ENCODE measurements at places on chromosomes 11 and 22.

DNA sequence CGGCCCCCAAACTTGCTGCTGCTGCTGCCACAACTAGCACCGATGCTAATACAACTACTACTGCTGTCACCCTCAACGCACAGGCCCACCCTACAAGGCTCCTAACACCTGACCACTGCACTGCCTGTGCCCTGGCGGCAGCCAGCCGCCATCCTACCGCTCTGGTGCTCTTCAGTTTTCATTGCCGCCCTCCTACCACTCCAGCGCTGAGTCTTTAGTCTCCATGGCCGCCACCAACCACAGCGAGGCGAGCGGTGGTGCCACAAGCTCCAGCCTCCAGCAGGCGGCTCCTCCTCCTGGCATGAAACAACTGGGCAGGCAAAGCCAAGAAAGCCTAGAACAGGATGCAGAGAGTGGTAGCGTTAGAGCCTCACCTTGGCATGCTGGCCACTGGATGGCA is 5.0 kb upstream of the RFPL3 start:
- DNase-seq, result no peak

DNA sequence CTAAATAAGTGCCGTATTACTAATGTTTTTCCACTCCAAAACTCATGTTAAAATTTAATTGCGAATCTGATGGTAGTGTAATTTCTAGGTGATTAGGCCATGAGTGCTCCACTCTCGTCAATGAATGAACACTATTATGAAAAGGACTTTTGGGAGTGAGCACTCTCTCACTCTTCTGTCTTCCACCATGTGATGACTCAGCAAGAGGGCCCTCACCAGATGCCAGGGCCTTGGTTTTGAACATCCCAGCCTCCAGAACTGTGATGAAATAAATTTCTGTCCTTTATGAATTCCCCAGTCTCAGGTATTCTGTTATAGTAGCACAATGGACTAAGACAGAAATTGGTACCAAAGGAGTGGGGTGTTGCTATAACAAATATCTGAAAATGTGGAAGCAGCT is 8.1 kb downstream of the JRKL start:
- DNase-seq, result no peak

GRCh38 chr11:117319214-117319840 is 3.3 kb upstream of the BACE1 start:
- no peak for DNase-seq

GRCh38 chr11:128481135-128481534 is 106.2 kb downstream of the ETS1 start:
- no peak for DNase-seq

DNA sequence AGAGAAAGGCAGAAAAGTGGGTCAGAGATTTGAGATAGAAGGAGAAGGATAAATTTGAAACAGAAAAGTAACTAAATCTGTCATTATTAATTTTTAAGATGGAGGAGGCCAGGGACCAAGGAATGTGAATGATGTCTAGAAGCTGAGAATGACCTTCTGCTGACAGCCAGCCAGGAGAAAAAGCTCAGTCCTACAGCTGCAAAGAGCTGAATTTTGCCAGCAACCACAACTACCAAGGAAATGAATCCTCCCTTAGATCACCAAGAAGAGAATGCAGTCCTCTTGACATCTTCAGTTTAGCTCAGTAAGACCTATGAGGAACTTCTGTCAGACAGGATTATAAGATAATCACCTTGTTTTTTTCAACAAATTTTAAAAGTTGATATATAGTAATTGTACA is 538.2 kb downstream of the LRRC4C start:
- no peak for DNase-seq

GRCh38 chr11:123413636-123414035 is 16.4 kb upstream of the GRAMD1B start:
- DNase-seq, result no peak

DNA sequence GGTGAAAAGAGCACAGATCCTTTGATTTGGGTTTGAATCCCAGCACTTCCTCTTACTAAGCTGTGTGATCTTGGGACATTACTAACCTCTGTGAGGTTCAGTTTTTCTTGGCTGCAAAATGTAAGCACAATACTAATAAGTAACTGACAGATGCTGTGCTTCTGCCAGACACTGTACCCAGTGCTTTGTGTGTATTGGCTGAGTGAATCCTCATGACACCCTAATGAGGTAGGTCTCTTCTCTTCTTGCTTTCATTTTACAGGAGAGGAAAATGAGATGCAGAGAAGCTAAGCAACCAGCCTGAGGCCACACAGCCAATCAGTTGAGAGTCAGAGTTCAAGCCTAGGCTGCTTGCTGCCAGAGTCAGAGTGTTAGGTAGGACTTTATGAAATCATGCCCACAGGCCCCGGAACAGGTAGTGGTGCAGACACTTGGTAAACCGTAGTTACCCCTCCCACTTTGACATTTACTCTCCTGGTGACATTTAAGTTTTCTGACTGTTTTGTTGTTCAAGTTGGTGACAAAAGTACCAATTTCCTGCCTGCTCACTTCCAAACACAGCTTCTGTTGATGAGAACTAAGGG is 21.2 kb downstream of the PTPRJ start:
- DNase-seq, result peak; percentile 94

DNA sequence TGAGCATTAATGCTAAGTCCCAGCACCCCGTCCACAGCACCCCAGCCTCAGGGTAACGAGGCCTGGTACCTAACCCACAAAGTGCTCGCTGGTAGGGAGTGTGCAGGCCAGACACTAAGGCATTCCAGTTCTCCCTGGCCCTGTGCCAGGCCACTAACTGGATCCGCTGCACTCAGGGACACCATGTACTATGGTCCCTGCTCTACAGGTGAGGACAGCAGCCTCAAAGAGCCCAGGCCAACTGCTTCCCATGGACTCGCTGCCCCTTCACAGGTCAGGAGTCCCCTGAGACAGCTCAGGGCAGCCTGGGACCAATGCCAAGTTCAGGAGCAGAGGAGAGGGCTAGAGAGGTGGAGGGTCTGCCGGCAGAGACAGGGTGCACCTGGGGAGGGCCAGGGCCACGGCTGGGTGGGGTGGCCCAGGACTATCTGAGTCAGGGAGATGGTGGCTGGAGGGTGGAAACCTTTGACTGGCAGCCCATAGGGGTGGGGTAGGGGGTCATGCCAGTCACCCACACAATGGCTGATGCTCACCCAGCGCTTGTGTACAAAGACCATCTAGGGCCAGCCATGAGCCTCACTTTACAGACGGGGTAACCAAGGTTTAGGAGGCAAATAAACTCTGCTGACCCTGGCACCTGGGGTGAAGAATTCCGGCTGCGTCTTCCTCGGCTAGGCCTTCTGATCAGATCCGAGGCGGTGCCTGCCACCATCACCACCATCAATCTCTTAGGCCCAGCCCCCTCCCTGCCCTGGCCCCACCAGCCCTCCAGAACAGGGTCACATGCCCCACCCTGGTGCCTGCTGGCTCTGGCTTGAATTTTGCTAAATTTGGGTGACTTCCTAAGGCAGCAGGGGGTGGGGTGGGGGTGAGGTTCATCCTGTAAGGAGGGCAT is 5.6 kb downstream of the OSBPL5 start:
- no peak for DNase-seq

GRCh38 chr11:105023003-105023402 is at the start of gene CASP5:
CASP5 (minus strand) TSS chr11:105023168; CDS start chr11:105023136, 32 bp downstream.
- no peak for DNase-seq

DNA sequence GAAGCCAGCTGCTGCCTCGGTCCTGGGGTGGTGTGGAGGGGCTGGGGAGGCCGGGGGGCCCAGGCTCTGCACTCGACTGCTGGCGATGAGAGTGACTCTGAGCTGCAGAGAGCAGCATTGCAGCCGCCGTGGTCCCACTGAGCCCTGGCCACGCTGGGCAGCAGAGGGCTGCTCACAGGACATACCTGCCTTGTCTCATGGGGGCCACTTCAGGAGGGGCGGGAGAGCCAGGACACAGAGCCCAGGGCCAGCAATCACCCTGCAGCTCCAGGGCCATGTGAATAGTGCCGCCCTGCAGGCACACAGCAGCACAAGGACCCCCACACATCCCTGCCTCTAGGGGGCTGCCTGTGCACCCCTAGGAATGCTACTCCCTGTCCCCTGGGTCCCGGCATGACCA is 147.0 kb downstream of the CRYBB2 start:
- DNase-seq, result no peak

DNA sequence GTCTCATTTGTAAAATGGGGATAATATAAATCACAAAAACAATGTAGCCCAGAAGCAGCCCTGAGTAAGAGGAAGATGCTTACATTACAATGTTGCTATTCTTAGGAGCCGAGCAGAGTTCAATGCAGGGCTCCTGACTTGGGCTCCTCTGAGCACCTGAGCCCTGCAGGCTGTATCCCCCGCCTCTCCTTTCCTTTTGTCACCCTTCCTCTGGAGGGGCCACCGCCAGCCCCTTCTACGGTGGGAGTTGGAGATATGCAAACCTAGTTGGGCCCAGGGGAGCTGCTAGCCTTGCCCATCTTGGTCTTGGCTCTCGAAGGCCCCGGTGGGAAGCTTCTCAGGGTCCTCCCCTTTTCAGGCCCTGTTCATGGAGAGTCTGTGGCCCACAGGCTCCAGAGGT is 8.4 kb upstream of the CSNK1E start:
- no peak for DNase-seq

DNA sequence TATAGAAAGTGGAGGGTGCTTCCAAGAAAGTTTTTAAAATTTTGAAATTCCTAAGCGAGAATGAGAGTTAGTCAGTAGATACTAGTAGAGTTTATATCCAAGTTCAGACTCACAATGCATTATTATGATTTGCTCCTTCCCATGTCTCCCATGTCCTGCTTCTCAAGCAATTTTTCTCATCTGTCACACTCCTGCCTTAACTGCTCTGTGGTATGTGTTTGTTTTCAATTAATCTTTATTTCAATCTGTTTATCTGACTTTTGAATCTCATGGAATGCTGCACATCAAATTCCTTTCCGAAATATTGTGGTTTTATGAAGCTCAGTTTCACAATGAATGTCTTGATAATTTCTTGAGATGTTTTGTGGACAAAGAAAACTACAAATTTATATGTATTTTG is 18.1 kb downstream of the THY1 start:
- no peak for DNase-seq

GRCh38 chr11:82936261-82936660 is 34.7 kb downstream of the DDIAS start:
- no peak for DNase-seq

GRCh38 chr11:121070951-121071845 is 29.8 kb upstream of the TECTA start:
- DNase-seq, result no peak
